AML-193 (cell line): ENCODE measurements at places on chromosomes 1 and 21.

DNA sequence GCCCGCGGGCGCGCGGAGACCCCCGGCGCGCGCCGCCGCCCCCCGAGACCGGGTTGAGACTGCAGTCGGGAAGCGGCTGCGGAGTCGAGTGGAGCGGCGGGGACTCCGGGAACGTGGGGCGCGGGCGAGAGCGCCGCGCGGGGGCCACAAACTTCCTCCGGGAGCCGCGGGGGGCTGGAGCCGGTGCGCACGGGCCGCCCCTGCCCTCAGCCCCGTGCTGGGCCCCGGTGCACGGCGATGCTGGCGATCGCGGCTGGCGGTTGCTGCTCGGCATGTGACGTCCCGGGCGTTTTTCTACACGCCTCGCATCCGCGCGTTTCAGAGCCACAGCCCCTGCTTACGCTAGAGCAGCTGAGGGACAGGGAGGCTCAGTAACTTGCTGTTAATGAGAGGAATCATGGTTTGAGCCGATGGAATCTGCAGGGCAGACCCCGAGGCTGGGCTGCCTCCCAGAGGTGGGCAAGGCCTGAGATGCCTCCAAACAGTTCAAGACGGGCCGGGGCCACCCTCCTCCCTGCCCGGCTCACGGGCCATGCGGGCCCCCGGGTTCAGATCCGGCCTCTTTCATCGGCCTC lies 520 bp downstream of the TMEM201 start:
- DNase-seq: no peak

DNA sequence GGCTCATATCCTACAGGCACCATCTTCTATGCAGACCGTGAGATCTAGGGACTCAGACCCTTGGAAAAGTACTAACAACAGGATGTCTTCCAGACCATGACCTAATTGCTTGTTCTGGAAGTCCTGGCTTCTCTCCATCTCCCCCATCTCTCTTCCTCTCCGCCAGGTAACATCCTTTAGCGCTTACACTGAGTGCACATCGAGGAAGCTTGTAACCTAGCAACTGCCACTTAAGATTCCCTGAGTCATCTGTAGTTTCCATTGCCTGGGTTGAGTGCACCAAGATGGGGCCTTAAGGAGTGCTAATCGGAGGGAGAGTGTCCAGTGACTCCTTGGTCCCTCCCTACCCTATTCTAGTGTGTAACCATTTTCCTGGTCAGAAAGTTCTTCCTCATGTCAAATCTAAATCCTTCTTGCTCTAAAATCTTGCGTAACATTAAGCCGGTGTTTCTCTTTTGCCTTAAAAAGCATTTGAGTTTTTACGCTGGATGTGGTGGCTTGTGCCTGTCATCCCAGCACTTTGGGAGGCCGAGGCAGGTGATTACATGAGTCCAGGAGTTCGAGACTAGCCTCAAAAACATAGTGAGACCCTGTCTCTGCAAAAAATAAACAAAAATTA lies 9.7 kb downstream of the KLHDC8A start:
- no peak for DNase-seq

DNA sequence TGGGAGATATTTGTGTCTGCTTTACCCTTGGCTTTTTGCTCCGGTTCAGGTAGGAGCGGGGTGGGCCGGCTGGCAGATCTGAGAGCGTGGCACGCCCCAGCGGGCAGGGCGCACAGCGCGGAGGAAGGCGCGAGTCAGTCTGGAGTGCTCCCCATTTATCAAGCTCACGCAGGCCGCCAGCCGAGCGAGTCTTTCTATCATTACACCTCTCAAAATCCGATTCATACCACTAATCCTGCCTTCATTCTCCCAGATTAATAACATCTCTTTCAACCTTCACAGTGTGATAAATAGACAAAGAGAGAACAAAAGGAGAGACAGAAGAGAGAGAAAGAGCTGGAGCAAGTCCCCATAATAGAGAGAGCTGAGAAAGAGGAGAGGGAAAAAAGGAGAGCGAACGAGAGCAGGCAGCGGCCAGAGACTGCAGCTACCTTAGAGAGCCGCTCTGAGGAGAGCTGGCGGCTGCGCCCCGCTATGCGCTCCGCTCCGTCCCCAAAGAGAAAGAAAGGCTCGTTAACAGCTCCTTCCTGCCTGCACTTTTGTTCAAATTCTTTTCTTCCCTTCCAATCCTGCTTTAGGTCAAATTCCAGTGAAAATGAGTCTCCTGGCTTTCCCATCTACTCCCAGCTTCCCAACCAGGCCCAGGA lies 48.0 kb downstream of the DMAP1 start:
- no peak for DNase-seq

- no peak for DNase-seq
Measured at GRCh38 chr1:50426108-50426700, 3.0 kb upstream of the DMRTA2 start.

DNA sequence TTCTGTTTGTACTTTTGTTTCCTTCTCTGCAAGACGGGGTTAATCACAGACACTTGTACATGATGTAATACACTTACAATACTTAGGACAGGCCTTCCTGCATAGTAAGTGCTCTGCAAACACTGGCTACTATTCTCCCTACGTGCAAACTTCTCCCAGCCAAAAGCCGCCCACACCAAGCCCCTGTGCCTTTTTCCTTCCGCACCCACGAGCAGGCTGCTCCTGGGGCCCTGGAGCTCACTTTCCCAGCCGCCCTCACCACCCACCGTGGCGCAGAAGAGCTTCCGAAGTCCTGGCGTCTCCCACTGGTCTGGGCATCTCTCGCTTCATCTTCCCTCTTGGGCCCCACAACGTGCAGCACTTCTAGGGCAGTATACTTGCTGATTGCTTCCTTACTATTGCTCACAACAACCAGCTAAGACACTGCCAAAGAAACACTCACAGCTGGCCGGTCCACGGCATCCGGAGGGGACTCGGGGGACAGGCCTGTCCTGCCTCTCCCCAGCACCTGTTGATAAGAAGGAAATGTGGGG lies 22.5 kb upstream of the GPR157 start:
- no peak for DNase-seq

GRCh38 chr1:100145116-100145515 lies 12.2 kb downstream of the TRMT13 start:
- DNase-seq: no peak

GRCh38 chr21:16366207-16366606 lies 636.4 kb downstream of the USP25 start:
- DNase-seq: no peak

- DNase-seq: no peak
Measured at GRCh38 chr21:16186742-16187141, 457.0 kb downstream of the USP25 start.

GRCh38 chr1:28144203-28145135 lies 32.0 kb downstream of the PTAFR start:
- DNase-seq: peak; percentile 47

- DNase-seq: no peak
Measured at GRCh38 chr1:47875831-47876586, 121.2 kb downstream of the TRABD2B start.

DNA sequence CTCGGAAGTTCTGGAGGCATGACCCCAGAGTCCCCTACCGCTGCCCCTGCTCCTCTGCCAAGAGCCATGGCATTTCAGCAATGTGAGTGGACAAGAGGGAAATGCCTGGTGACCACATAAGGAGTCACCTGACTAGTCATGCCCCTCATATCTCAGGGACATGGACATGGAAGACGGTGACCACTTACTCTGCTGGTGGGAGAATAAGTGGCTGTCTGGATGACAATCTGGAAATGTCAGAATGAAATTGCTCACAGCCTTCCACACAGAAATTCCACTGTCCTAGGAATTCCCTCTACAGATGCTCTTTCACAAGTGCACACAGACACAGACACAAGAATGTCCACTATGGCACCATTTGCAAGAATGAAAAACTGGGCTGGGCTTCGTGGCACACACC lies 24.3 kb upstream of the PLEKHG5 start:
- DNase-seq: no peak

DNA sequence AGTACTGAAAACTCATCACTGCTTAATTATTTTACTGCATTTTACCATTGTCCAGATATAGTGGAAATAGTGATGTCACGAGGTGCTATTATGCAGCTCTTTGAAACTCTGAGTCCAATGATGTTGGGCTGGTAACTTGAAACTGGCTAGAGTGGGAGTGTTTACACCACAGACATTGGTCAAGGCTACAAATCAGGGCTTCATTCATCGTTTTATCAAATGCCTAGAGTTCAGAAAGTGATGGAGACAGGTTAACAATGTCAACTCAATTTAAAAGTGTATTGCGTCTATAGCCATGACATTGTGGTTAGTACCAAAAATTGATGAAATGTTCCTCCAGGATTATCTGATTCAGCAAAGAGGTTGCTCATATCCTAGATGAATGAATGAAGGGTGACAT lies 12.7 kb downstream of the PADI1 start:
- DNase-seq: no peak

GRCh38 chr21:25329227-25329825 lies 278.0 kb downstream of the MRPL39 start:
- DNase-seq: no peak
